ENCODE measurements at places on chromosomes 16 and 17. TPM values are rescaled to one million over a fixed set of nuclear protein-coding genes. Genes with fewer than 3 reads are reported as not detected.

Gene OR4D1
- 0.09 TPM for total RNA-seq

Gene TMIGD1
- total RNA-seq: not detected

Gene ADAD2
- 3.6 TPM for total RNA-seq

Gene CA7
- total RNA-seq: not detected

Gene ABCA3
- total RNA-seq: 7.3 TPM

Gene INCA1
- 2.1 TPM for total RNA-seq

Measured in spleen (tissue), 13 donors.